GM12892 (cell line): ENCODE measurements at places on chromosomes 6 and 20.

- no peak for DNase-seq
Observed at GRCh38 chr6:170006900-170007467, 255.6 kb downstream of the ERMARD start.

- no peak for DNase-seq
Observed at GRCh38 chr6:156555116-156555515, 222.1 kb upstream of the ARID1B start.

GRCh38 chr20:58196402-58197184, 31.9 kb downstream of the ANKRD60 start:
- no peak for DNase-seq

DNA sequence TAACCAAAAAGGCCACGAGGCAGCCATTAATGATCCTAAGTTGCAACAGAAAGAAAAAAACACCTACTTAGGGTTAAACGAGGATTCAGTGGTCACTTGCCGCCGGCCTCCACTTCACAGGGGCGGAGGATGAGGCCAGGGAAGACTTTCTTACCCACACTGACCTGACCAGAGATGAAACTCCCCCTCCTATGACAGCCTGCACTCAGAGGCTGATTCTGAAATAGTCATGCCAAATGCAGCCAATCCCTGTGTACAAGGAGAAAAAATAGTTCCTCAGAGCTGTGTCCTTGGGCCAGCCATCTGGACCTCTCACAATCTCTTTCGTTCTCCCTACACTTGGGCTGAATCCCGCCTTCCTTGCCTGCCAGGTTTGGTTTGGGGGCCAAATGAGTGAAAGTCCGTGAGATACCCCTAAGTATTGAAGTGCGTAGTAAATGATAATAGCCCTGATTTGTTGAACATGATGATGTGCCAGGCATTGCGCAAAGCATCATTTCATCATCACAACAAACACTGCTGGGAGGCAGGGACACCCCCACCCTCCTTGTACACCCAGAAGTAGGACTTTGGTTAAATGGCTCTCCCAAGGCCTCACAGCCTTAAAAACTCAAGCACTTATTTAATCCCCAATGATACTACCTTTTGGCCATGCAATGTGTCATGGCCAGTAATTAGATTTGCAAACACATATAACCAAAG, 3.2 kb upstream of the IRF4 start:
- no peak for DNase-seq

DNA sequence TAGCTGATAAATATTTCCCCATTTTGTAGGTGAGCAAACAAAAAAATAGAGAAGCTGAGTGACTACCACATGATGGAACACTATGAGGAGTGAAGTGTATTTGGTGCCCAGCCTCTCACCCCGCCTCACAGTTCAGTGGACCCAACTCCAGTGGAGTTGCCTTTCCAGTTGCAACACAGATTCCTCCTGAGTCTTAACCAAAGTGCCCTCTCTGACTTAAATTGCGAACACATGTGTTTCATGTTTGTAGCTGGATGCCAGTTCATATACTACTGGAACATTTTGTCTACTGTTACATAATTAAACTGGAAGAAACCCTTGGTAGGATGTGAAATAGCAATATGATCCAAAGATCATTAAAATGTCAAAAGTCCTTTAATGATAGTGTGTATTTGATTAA, 448.9 kb downstream of the COL12A1 start:
- DNase-seq, result no peak

GRCh38 chr6:13485303-13485702, 2.1 kb downstream of the GFOD1 start:
- no peak for DNase-seq

GRCh38 chr6:124881898-124882578, 80.2 kb upstream of the RNF217 start:
- no peak for DNase-seq

GRCh38 chr6:13165502-13166172, 162.7 kb downstream of the TBC1D7 start:
- DNase-seq, result no peak

DNA sequence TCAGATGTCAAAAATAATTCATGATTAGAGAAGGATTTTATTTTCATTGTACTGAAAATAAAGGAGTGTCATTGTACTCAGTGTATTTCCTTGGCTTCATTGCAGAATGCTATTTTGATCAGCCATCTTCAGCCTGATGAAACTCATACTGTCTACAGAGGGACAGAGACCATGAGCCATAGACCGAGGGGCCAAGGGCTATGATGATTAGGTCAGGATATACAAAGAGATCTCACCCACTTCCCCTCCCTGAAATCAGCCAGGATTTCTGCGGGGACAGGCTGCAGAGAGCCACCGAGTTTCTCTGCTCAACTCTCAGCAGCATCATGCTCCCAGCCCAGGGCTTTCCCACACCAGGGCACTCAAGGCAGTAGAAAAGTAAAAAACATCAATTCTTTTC, 47.0 kb downstream of the ALDH8A1 start:
- DNase-seq, result no peak

GRCh38 chr6:26017632-26017966, 55.0 kb downstream of the TRIM38 start:
- DNase-seq, result no peak
